ENCODE measurements at places on chromosomes 7 and 10. TPM values are rescaled to one million over a fixed set of nuclear protein-coding genes. Genes with fewer than 3 reads are reported as not detected.

The PLXNA4 gene
- total RNA-seq: 0.49 TPM

The NEUROD6 gene
- total RNA-seq: not detected

DNA sequence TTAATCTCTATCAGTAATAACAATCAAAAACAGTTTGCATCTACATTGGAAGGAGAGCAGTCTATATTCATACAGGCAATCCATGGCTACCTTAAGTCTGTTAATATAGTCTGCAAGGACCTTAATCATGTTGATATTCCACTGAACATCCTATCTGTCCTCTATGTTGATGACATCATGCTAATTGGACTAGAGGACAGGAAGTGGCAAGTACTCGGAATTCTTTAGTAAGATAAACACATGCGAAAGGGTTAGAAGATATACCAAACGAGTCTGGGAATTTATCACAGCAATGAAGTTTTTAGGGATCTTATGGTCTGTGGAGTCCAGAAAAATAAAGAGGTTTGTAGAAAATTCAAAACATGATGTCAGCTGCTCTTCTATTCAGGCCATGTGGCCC is 11.3 kb upstream of the SAMD9L start:
- peaks cover 4% of the 10 kb centered on the region for H3K27me3 ChIP-seq
- H3K4me1 ChIP-seq: no peaks in the 10 kb centered on the region
- H3K27ac ChIP-seq: no peak overlapping the region
- no peaks in the 10 kb centered on the region for H3K36me3 ChIP-seq
- DNase-seq: no peak
- no peak overlapping the region for H3K4me3 ChIP-seq

DNA sequence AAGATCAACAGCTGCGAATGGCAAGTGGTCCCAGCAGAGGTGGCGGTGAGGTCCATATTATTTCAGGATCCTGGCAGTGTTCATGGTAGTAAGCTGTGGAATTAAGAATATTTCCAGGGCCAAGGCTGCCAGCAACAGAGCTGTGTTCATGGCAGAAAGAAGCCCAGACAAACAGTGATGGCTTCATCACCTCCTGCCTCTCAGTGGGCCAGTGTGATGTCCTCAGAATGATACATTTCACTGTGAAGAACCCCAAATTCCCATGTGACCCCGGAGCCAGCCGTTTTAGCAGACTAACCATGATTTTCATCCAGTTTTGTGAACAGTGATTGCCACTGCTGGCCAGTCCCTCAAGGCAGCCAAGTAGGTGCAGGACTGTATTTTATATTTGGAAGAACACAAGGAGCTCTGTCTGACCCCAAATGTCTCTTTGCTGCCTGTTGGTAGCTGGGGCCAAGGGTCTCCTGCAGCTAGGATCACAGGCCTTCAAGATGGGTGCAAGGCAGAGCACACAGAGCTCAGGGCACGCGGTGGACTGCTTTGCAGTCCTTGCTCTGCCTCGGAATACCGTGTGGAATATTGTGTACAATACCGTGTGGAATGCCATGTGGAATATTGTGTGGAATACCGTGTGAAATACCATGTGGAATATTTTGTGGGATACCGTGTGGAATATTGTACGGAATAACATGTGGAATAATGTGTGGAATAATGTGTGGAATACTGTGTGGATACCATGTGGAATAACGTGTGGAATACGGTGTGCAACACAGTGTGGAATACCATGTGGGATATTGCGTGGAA is 132.3 kb upstream of the CHST15 start:
- H3K4me1 ChIP-seq: peaks cover 3% of the 10 kb centered on the region
- no peaks in the 10 kb centered on the region for H3K27me3 ChIP-seq

DNA sequence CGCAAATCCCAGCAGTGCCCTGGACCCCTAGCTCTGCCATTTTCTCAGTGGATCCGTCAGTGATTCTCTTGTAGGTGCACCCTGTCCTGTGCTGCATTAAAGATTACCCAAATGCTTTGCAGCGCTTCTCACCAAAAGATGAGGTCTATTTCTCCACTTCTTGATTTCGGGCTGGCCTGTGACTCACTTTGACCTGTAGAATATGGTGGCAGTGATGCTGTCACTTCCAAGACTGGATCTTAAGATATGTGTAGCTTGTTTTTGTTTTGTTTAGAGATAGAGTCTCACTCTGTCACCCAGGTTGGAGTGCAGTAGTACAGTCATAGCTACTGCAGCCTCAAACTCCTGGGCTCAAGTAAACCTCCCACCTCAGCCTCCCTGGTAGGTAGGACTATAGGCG is 37.0 kb upstream of the ZMIZ1 start:
- no peak overlapping the region for H3K4me3 ChIP-seq
- no peaks in the 10 kb centered on the region for H3K36me3 ChIP-seq
- no peak for DNase-seq
- H3K27me3 ChIP-seq: no peaks in the 10 kb centered on the region
